Hematopoietic multipotent progenitor cell treated with erythropoietin and hydrocortisone succinate and interleukin-3 and kit ligand, for 8 days (in vitro differentiated cells): ENCODE measurements at places on chromosomes 4 and X.

GRCh38 chrX:110417128-110417527, 58.5 kb downstream of the RTL9 start:
- DNase-seq = no peak

DNA sequence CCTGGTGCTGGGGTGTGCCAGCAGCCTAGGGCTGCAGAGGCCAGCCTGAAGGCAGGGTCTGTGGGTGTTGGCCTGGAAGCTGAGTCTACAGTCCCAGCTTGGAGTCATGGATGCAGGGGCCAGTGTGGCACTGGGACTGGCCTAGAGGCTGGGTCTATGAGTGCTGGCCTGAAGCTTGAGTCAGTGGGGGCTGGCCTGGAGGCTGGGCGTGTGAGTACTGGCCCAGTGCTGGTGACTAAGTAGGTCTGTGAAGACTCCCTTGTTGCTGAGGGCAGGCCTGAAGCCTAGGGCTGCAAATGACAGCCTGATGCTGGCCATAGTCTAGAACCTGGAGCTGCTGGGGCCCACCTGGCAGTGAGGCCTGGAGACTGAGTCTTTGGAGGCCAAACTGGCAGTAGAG, 31.3 kb upstream of the ALG13 start:
- no peak for DNase-seq

DNA sequence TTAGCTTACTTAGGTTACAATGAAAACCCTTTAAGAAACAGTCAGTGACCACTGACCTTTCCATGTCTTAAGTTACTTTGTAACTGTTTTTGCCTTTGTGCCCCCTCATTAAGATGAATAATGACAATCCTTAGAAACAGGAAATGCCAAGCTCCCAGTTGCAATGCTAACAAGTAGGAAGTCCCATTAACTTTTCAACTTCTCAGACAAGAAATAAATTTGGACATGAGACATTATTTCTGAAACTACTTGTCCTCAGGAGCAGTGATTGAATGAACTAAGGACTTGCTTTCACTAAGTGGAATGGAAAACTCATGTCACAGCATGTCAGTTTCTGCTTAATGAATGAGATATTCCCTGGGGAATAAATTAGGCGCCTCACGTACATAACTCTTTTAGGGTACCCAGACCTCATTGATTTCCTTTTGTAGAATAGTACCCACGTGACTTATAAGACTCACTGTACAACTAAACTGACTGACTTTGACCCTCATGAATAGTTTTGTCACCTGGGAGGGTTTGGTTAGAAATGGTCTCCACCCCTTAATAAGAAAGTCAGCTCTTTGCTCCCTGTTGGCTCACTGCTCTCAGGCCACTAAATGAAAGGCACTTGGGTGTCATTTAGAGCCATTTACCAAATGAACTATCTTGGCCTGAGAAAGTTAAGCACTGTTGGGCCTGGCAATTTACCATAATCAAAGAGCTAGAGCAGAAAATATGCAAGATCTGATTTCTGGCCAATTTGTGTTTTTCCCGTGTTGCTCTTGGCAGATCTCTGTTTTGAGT, 383.9 kb downstream of the RPA4 start:
- DNase-seq = no peak

GRCh38 chr4:6032249-6033244, 14.3 kb upstream of the C4orf50 start:
- DNase-seq = peak; percentile 18

- no peak for DNase-seq
These were observed 92.6 kb downstream of the FRYL start for GRCh38 chr4:48687313-48688051.

DNA sequence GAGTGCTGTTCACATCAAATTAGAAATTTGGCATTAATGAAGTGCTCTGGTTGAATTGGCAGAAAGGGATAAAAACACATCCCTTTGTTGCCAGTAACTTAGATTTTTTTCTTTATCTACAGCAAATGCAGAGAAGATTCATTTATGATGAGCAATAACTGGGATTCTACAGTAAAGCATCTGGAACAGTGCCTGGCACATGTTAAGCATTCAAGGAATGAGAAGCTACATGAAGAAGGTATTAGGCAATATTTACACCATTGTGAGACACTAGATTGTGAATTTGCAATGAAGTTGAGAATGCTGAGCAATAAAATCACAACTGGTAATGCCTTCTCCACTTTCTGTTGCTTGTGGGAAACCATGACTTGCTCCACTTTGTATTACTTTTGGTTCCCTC, 33.5 kb downstream of the PCDH19 start:
- no peak for DNase-seq

DNA sequence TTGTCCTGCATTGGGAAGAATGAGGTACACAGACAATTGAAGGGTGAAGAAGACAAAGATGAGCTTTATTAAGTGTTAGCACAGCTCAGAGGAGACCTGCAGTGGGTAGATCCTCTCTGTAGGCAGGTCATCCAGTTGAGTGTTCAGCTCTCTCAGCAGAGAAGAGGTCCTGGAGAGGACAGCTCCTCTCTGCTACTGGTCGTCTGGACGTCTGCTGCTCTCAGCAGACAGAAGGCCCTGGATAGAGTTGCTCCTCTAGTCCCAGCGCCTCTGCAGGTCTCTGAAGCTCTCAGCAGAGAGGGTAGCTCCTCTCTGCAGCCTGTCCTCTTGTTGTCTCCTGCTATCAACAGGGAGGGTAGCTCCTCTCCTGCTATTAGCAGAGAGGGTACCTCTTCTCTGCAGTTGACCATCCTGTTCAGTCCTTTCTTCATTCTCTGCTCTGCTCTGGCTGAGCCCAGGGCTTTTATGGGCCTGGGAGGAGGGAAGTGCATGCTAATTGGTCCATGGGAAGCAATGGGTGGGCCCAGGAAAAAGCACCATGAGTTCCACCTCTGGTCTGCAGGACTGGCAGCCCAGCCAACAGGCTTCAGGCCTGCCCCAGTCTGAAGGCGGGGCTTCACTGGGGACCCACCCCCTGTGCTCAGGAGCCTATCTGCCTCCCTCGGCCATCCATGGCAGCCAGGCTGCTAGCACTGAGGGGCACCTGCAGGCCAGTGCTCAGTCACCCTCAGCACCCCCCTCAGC, 54.1 kb upstream of the IBSP start:
- no peak for DNase-seq

DNA sequence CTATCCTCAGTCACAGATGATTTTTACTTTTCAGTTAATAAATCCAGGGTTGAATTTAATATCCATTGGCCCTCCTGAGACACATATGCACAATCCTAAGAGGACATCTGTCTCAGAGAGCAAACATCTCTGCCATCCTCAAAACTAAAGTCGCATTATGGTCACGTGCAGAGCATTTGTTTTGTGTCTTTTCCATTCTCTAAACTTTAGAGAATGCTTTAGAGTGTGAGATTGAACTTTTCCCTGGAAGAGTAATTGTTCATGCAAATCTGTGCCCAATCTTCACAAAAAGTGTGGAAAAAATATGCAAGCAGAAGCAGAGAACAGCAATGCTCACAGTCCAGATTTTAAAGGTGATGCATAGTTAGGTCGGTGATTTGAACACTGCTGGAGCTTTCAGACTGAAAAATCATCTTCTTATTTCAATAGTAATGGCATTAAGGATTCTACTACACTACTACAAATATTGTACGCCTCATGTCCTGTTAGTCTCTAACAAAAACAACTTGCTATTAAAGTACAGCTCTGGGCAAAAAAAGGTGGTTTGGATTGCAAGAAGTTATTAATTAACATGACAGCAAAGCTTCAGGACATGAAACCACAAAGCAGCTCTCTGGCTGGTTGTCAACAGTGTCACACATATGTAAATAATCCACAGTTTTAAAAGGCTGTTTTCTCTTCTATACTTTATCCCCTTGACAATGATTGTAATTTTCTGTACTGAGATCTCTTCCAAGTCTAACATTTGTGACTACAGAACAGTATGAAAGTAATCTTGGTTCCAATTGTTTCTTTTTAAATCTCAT, 19.9 kb downstream of the DCHS2 start:
- no peak for DNase-seq

- no peak for DNase-seq
These were observed 2.3 kb upstream of the UGDH start for GRCh38 chr4:39529534-39529933.

DNA sequence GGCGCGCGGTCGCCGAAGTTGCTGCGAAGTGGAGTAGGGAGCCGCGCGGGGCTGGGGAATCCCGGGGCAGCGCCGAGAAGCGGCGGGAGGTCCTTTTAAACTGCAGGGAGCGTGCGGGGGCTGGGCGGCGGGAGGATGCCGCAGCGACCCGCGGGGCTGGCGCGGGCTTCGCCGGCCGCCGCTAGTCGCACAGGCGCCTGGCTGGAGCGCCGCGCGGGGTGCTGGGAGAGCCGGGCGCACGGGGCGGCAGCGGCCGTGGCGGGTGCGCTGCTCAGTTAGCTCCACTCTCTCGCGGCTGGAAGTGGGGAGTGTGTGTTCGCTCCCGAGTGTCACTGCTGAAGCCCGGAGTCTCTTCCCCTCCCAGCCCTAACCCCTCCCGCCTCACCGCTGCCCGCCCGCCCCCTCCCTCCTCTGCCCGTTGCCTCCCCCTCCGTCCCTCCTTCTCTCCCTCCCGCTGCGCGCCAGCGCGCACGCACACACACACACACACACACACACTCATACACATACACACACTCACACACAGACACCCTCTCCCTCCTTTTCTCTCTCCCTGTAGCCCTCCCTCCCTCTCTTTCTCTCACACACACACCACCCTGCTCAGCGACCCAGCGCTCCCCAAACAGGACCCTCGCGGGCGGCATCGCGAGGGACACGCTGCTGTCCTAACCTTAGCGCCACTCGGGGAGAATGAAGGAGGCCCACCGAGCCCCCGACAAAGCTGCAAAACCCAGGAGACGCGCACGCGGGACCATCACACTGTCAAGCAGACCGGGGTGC, at the start of gene NDNF:
NDNF (minus strand) TSS at position 312 of the 780 bp plus-strand sequence. CDS start 26,698 bp downstream, outside the sequence.
- DNase-seq = no peak

- no peak for DNase-seq
These were observed 111.0 kb downstream of the DDIT4L start for GRCh38 chr4:100079264-100079663.

- DNase-seq = no peak
These were observed 32.1 kb upstream of the TMPRSS11B start for GRCh38 chr4:68277627-68278026.

GRCh38 chr4:73740353-73740778, at the start of gene CXCL8:
Gene CXCL8, plus strand, starts transcription at chr4:73740569. Its CDS starts 90 bp downstream, at chr4:73740659.
- DNase-seq = peak; percentile 42

- peak; percentile 47 for DNase-seq
These were observed 633.4 kb downstream of the PDHA2 start for GRCh38 chr4:96473246-96473645.

- no peak for DNase-seq
These were observed 39.1 kb downstream of the PDGFRA start for GRCh38 chr4:54268151-54268550.

DNA sequence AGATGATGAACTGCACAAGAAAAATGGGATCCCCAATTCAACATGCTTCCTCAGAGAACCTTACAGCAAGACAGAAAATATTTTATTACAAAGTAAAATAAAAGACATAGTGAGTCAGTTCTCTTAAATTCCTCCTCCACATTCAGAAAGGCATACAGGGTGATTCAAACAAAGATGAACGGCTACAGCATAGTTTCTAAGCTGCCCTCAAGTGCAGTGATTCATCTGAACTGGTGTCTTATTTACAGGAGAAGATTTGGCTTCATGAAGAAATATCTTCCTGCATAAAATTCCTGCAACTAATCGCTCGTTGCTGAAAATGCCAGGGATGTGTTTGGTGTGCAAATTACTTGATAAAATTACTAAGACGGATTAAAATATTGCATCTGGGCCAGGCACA, 103.6 kb downstream of the PRKX start:
- no peak for DNase-seq

DNA sequence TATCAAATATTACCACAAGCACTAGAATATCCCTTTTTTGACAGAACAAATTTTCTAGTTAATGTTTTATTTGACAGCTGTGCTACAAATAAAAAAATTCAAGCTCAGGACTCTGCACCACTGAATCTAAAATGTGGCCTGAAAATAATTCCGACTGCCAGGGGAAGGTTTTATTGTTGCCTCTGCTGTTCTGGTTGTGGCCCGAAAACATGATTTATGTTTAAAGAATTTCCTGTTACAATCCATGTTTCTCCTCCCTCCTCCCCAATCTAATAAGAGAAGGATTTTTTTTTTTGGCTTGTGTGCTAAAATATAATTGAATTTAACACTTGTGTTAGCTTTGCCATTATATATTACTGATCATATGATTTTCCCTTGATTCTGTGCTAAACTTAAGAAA, 227.8 kb downstream of the DCLK2 start:
- DNase-seq = no peak

DNA sequence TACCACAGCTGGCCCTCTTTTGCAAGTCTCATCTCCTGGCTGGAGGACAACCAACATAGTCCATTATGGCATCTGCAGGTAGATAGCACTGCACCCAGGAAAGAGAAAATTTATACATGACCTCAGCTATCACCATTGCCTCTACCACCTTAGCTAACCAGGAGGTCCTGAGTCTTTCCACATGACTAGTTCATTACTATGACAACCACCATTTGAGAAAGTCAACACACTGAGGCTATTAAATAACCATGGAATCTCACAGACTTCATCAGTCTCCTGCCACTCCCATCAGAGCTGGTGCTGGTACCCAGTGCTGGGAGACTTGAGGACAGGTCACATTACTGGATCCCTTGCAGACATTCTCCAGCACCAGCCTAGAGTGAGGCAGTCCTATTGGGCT, 285.9 kb downstream of the GBA3 start:
- no peak for DNase-seq

GRCh38 chr4:71343670-71344466, 5.0 kb downstream of the SLC4A4 start:
- no peak for DNase-seq

DNA sequence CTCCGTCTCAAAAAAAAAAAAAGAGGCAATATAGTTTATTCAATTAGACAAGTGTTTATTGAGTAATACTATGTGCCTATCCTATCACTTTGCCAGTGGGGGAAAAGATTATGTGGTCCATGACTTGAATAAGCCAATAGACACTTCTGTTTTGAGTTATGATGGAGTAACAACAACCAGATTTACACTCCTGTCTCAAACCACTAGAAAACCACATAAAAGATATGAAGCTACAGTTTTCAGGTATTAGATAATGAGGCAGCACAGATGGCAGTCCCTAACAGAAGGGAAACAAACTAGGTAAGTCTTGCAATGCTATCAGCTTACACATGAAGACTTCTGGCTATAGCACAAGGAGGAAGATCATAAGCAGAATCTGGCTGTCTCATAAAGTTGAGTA, 22.5 kb downstream of the NFXL1 start:
- no peak for DNase-seq

DNA sequence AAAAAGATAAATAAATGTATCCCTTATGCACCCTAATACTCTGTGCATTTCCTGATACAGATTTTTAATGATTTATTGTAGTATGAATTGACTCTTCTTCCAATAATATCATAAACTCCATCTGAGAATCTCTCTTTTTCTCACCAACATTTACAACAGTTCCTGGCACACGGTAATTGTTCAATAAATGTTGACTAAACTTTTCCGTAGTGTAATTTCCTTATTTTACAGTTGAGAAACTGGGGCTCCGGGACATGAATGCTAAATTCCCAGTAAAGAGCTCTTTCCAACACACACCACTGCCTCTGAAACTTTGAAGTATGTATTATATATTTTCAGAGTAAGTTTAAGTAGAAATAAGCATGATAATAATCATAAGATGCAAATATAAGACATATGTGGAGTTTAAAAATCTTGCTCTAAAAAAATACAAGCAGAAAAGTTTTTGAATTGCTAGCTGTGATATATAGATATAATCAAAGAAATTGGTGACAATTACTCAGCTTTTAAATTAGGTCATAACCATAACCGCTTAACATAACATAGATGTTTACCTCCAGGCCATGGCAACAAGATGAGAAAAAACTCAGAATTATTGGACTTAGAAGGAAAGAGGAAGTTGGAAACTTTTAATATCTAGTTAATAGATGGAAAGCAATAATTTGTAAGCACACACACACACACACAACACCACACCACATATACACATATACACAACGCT, 28.2 kb upstream of the ANTXR2 start:
- DNase-seq = no peak
